Stimulated activated CD4-positive, alpha-beta T cell treated with anti-CD3 and anti-CD28 coated beads, Interleukin-12 subunit alpha, Interleukin-12 subunit beta, amount 100 ng/mL, for 48 hours (primary cell): ENCODE measurements at places on chromosomes 3 and 15.

- DNase-seq: no peak
Measured at GRCh38 chr15:96701443-96701842, 370.9 kb downstream of the NR2F2 start.

DNA sequence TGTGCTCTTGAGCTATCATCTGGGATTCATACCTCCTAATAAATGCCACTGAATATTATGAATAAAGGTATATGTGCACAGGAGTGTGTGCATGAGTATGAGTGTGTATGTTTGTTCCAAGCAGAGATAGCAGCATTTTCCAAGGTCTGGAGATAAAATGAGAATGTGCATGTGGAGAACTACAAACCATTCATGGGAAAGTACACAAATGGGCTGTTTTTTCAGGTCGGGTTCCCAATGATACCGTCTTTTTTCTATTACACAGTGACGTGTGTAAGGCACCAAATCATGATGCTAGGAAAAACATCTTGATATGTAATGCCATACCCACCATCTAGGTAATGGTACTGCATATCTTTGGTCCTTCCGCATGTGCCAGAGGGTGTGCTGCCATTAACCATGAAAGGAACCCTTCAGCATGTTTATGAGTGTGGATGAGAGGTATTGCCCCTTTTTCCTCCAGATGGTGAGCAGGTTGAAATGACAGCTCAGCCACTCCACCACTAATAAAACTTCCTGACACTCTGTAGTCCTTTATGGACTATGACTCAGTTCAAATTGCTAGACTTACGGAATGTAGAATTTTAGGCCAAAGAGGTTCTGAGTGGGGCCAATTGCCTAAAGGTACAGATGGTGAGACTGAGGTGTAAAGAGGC, 36.4 kb upstream of the COPB2 start:
- no peak for DNase-seq

DNA sequence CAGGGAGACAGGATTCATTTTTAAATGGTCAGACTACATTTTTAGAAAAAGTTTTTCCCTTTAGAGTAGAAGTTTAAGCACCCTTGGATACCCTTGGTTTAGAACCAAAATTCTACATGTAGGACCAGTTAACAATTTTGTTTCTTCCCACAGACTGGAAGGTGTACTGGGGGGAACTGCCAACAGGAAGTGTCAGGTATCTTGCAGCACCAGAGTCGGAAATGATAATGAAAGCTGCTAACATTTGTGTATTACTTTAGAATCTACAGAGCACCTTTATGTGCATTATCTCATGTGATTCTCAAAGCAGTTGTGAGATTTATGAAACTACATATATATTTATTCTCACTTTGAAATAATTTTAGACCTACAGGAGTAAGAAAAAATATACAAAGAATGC, 21.5 kb downstream of the SPRED1 start:
- DNase-seq: no peak

DNA sequence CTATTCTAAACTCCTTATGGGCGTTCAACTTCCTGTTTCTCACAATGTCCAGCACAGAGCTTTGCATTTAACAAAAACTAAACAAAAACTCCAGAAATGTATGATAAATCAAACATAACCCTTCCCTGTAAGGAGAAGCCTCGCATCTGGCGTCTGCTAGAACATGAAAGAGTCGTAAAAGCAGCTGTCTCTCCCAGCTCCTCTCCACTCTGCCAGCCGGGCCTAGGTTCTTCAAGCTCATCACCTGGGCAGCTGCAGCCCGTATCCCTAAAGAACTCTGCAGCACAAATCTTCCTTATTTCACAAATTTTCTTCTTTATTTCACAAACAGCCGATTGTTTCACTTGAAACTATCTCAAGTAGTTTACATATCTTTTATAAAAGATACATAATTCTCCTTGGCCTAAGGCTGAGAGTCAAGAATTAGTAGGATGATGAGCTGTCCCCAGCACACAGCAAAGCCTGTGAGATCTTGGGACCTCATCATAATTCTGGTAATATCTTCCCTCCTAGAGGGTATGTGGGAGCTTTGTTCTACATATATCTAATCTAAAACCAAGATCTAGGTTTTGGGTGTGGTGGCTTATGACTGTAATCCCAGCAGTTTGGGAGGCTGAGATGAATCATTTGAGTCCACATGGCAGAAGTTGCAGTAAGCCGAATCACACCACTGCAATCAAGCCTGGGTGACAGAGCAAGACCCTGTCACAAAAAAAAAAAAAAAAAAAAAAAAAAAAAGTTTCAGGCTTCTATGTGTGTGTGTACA, 35.3 kb downstream of the ANXA2 start:
- DNase-seq: peak; percentile 43

DNA sequence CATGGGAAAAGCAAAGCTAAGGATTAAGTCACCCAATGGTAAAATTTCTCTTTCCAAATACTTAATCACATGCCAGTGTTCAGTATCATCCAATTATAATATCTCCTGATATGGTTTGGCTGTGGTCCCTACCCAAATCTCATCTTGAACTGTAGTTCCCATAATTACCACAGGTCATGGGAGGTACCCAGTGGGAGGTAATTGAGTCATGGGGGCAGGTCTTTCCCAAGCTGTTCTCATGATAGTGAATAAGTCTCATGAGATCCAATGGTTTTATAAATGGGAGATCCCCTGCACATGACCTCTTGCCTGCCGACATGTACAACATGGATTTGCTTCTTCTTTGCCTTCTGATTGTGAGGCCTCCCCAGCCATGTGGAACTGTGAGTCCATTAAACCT, 26.1 kb upstream of the NMB start:
- DNase-seq: no peak
